ENCODE measurements at places on chromosomes 3 and 15.

DNA sequence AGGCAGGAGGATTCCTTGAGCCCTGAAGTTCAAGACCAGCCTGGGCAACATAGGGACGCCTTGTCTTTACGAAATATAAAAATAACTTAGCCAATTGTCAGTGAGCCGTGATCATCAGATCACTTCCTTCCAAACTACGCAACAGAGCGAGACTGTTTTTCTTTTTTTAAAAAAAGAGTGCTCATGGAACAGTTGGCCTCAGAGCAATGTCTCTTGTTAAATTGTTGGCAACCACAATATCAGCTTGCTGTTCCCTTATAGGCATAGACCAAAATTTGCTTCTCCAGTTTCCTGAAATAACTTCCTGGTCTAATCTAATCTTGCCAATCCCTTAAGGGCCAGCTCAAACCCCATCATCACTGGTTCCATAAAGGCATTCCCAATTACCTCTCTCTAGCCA lies 93.3 kb upstream of the SLC4A7 start:
- DNase-seq, result no peak

- DNase-seq, result no peak
These were observed 13.4 kb downstream of the CFAP100 start for GRCh38 chr3:126408099-126408498.

- DNase-seq, result no peak
These were observed 49.3 kb upstream of the XCR1 start for GRCh38 chr3:46076606-46077005.

DNA sequence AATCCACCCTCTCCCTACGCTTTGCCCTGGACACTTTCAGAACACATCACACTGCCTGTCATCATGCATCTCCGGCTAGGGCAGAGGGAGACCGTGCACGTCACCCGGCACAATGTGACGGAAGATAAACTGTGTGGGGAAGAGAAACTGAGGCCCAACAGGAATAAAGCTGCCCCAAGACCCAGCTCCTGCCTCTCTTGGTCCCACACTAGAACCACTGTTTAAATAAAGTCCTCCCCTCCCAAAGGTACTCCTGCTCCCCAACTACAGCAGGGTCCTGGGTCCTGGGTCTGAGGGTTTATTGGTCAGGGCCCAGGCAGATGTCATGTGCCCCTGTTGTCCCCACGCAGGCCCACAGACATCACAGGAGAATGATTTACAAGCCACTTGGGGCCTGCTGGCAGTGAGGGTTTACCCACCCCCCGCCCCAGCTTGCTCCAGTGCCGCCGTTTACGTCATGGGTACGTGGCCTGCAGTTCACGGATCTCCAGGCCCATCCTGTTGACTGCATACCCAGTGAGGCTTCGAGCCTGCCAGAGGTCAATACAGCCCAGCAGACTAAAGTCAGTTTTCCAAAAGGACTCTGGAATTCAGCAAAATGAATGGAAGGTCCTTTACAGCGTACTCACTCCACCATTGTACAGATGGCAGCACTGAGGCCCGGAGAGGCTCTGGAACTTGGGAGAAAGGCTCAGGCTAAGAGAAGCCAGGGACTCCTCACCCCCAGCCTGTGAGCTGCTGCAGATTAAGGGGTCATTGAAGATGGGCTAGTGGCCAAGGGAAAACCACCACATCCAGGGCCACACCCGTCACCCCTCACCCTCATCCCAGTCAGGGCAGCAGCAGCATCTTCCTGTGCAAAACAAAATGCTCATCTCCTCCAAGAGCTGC lies 23.2 kb downstream of the ALS2CL start:
- DNase-seq, result no peak

DNA sequence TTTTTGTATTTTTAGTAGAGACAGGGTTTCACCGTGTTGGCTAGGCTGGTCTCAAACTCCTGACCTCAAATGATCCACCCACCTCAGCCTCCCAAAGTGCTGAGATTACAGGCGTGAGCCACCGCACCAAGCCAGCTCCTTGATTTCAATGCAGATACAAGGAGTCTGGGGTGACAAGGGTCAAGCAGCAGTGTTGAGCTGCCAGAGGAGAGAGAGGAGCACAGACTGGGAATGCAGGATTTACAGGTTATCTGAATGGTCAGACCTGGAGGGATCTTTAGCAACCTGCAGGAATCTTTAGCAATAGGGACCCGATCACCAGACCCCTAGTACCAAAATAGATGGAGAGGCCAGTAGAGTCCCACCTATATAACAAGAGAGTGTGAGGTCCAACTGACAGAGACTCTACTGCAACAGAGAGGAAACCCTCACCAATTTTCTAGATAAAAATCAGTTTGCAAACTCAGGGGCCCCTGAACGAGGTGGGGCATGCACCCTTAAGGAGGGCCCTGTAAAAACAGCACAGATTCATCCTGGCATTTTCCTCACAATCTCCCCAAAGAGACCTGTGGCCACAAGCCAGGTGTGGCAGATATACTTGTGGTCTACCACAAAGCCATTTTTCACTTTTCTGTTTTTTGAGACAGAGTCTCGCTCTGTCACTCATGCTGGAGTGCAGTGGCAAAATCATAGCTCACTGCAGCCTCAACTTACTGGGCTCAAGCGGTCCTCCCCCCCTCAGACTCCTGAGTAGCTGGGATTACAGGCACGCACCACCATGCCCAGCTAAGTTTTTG lies 10.7 kb upstream of the SHISA5 start:
- DNase-seq, result no peak

DNA sequence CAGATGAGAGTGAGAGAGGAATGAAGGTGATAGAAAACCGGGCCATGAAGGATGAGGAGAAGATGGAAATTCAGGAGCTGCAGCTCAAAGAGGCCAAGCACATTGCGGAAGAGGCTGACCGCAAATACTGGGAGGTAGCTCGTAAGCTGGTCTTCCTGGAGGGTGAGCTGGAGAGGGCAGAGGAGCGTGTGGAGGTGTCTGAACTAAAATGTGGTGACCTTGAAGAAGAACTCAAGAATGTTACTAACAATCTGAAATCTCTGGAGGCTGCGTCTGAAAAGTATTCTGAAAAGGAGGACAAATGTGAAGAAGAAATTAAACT lies 88.9 kb downstream of the EOMES start:
- DNase-seq, result no peak

DNA sequence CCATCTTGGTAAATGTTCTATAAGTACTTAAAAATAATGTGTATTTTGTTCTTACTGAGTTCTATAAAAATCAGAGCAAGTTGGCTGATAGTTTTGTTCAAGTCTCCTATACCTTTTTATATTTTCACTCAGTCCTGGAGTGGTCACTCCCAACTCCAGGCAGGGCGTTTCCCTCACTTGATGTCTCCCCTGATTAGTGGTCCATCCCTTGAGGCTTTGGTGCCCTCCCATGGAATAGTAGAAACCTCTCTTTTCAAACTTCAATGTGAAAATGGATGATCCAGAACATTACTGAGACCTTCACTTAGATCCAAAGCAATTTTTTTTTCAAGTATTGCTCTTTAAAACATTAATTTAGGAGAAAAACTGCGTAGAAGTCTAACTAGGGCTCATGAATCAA lies 25.0 kb upstream of the SCN10A start:
- no peak for DNase-seq

GRCh38 chr3:192812743-192813383 lies 85.5 kb upstream of the FGF12 start:
- no peak for DNase-seq

DNA sequence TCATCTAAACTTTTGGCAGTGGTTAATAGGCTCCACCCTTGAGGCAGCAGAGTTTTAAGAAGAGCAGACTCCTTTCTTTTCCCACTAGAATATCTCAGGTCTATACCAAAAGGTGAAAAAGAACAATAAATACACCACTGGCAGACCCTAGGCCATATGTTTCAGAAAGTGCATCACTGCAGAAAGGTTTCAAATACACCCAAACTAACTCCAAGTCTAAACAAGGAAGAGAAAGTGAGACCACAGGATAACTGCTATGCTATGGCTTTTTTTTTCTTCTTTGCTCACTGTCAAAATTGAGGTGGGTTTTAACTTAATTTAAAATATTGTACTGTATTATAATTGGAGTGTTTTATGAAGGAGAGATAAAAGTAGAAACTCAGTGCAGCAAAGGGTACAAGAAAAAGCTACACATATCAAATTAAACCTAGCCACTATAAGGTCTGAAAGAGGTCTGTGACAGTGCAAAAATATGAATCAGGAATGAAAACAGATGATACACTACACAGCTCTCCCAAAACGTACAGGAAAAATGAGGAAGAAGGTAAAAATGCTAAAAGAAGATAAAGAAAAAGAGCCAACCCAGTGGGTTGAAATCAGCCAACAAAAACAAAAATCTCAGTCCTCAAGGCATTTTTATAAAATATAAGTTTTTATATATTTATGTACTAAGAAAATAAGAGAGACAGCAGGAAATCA lies 8.4 kb downstream of the SNX4 start:
- no peak for DNase-seq

DNA sequence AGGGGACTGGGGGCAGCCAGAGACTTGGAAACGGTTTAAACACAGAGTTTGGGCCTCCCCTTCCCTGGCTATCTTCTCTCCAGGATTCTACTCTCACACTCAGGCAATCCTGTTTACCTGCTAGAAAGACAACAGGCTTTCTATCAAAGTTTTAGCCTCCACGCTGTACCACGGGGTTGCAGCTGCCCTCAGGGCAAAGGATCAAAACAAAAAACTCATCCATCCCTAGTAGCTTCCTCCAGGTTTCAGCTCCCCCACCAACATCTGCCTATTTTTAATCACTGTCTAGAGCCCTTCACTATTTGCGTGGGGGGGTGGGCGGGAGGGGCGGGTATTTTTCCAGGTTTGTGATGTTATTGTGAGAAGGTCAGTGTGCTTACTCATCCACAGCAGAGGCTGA lies 286.8 kb upstream of the TRIM42 start:
- DNase-seq, result no peak

DNA sequence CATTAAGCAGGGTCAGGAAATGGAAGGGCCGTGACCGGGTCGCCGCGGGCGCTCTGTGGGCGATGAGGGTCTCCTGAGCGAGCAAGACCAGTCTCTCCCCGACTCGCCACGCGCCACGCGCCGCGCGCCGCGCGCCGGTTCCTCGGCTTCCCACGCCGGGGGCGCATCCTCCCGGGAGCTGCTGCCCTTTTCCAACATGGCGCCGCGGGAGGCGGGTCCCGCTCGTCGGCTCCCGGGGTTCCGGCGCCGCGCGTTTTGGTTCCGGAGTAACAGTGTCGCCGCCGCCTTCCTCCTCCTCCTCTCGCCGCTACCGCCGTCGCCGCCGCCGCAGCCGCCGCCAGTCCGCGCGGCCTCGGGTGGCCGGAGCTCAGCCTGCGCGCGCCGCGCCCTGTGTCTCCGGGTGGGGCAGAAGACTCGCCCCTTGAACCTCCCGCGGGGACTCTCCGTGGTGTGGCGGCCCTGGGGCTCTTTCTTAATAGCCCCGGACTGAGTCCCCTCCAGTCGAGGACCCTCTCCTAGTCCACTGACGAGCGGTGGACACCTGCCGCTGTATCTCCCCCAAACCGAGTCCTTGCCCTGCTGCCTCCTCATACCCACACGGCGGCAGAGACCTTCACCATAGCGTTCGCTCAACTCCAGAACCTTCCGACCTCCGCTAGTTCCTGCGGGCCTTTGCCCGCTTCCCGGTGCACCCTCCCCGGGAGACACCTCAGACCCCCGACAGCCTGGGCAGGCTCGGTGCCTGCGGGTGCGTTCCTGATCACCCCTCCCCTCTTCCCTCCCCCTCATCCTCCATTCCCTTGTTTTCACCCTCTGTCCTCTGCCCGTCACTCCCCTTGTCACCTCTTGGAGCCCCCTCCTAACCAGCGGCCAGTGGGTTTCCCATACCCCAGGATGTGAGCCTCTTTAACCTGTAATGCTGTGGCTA lies at the start of gene MAP2K5:
MAP2K5 (plus strand) TSS at position 284 of the 928 bp plus-strand sequence; CDS start at position 917, 633 bp downstream.
- DNase-seq, result peak; percentile 89

DNA sequence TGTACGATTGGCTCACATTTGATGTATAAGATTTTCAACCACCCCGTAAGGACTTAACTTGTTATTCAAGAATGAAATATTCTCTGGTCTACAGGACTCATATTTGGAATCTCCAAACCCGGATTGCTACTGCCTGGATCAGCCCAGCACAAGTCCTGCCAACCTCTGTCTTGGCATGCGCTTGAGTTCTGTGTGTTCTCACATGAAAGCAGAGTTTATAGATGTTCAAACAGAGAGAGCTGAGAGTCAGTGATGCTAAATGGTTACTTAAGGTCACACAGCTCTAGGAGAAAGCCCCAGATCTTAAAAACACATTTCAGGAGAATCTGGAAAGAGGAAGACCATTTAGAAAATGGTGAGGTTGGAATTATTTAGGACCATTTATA lies 268.0 kb upstream of the TBL1XR1 start:
- DNase-seq, result no peak

- no peak for DNase-seq
These were observed 248.4 kb upstream of the CMC1 start for GRCh38 chr3:27993051-27993450.

DNA sequence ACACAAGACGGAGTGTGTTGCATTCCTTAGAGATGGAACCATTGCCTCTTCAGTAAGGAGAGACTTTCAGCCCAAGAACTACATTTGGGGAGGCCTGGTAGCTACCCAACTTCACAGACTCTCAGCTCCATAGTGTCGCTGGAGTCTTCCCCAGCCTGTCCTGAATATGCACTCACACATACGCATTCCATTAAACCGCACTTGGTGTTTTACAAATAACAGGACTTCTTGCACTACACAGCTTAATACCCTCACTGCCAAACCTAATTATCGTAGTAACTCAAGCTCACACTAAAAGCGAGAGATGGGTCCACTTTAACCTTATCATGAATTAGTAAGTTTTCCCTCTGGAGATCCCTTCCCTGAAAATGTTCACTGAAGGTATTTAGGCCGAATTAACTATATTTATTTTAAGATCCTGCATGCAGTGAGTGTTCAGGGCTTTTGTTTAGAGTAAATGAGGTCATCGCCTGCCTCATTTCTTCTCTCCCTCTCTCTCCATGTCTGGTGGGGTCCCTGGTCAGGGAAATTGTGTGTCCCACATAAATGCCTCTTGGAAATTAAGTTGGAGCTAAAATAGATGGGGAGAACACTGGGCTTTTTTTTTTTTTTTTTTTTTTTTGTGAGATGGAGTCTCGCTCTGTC lies 171.9 kb downstream of the FAM43A start:
- no peak for DNase-seq

DNA sequence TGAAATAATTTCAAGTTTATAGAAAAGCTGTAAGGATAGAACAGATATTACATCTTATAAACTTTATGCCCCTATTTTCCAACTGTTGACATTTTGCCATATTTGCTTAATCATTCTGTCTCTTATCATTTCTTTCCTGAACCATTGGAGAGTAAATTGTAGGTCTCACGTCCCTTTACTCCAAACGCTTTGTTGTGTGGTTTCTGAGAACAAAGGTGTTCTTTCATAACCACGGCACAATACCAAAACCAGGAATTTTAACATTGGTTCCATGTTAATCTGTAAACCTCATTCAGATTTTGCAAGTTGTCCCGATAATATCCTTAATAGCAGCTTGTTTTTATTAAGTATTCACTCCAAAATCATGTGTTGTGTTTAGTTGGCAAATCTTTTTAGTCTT lies 134.8 kb downstream of the AKAP13 start:
- DNase-seq, result no peak

- DNase-seq, result no peak
These were observed 7.4 kb upstream of the SH3BP5 start for GRCh38 chr3:15339786-15340215.

GRCh38 chr3:157838457-157838856 lies 267.8 kb downstream of the SHOX2 start:
- DNase-seq, result no peak

All from stimulated activated CD4-positive, alpha-beta T cell treated with anti-CD3 and anti-CD28 coated beads, Interleukin-2, amount 100 ng/mL, for 24 hours (primary cell).